ENCODE measurements at places on chromosomes 16 and 17.

GRCh38 chr16:58107709-58108108 lies 21.5 kb downstream of the CFAP20 start:
- no peak for DNase-seq

- DNase-seq = no peak
These were observed 109.0 kb upstream of the CACNG5 start for GRCh38 chr17:66725956-66726355.

GRCh38 chr16:30184096-30184890 lies 891 bp downstream of the CORO1A start:
- no peak for DNase-seq

DNA sequence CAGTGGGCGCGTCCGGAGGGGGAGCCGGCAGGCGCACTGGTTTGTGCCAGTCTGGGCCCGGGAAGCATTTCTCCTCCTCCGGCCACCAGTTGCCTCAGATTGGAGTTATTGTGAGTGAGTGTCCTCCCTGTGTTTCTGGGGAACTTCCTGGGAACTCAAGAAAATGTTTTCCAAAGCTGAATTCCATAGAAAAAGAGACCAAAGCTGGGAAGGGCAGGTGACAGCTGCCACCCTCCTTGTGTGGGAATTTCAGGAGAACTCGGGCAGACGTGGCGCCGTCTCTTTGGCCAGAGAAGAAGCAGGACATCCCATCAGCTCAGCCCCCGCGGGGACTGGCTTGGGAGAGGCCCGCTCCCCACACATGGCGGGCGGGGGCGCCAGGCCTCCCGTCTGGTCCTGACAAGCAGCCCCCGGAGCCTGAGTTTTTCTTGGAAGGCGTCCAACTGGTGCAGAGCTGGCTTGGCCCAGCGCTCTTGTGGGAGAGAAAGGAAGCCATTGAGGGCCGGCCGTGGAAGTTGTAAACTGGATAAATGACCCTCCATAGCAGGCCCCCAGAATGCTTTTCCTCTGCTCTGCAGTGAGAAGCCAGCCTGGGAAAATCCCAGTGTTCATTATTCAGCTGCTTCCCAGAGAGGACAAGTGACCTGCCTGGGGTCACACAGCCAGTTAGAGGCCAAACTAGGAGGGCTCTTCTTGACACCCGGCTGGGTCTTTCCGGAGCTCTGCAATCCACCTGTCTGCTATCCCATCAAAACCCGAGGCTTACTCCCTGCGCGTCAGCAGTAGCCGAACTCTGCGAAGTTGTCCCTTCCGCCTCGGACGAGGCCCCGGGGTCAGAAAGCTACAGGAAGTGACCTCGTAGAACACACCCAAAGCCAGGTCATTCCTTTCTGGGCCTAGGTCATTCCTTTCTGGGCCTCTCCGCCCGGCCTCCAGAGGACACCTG lies 39.2 kb upstream of the GSE1 start:
- DNase-seq = no peak

DNA sequence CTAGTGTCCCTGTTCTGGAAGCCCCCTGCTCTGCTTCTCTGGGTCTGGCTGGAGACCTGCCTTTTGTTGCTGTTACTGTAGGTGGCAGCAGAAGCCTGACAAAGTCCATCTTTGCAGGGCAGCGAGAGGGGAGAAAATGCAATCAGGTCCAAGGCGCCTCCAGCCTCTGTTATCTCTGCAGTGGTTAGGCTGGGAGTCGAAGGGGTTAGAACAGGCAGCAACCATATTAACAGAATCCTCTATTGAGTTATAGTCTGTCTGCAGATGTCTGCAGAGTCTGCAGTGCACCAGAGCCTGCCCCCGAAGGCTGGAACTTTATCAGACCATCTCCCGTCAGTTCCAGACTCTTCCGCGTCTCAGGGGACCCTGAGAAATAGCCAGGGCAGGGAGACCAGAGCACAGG lies 404.9 kb upstream of the EEF2KMT start:
- peak; percentile 40 for DNase-seq

DNA sequence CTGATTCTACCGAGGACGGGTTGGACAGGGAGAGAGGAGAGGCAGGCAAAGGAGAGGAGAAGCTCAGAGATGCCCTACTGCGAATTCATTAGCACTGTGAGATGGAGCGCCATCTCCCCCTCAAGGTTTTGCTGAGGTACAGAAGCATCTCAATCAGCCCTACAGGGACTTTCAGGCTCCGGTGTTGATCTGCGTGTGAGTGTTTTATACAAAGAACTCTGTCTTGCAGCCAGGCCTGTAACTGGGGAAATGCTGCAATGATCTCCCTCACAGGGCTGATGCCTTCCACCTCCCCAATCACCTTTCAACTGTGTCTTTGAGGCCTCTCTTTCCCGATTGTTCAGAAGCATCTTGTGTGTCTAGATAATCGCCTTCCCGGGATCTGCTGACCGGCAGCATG lies 74.8 kb downstream of the IRX6 start:
- no peak for DNase-seq
